ENCODE measurements at places on chromosomes 5 and 9. TPM values are rescaled to one million over a fixed set of nuclear protein-coding genes. Genes with fewer than 3 reads are reported as not detected.

DNA sequence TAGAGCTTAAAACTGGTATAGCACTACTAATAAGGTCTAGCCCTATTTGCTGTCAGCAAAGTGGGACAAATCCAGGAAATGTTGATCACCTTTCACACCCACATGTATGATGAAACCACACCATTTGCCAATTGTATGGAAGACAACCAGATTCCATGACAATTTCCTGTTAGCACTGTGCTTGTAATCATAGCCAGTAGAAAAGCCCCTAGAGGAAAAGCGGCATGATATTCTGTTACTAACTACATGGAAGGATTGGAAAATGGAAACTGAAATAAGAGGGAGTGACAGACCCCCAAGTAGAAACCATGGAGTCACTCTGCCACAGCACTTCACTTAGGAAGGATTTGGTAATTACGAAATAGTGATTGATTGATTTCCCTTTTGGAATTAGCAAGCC, 923 bp downstream of the SPATA6L start:
- DNase-seq, result no peak

DNA sequence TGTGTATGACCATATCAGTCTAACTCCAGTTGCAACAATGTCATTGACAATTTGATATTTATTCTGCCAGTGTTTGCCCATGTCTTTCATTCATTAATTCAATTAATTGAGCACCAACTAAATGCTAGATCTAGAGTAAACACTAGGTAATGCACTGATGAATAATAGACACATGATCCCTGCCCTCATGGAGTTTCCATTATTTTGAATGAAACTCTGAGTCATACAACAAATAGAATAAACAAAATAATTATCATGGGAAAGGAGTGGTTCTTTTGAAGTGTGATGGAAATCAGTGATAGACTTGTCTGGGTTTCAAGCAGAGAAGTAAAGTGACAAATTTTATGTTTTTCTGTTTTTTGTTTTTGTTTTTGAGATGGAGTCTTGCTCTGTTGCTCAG, 4.6 kb downstream of the ARHGEF37 start:
- DNase-seq, result no peak

The ECSCR gene
- not detected for total RNA-seq

DNA sequence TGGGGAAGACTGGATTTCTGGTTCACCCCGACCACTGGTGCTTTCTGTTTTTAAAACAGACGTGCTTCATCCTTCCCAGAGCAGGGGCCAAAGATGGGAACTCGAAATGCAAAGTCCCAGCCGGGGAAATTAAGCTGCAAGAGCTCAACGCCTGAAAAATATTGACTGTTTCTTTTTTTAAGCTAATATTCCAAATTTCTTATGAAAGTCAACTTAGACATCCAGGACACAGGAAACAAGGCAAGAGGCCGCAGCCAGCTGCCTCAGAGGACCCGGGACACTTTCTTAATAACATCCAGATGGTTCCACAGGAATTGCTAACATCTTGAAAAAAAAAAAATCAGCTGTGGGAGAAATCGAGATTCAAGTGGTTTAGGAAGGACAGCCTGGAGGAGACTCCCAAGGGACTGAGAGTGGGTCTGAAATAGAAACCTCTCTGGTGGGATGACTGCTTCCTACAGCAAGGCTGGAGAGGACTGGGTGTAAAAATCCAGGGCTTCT, 144.9 kb downstream of the FGF1 start:
- peak; percentile 82 for DNase-seq

The LCN1 gene
- total RNA-seq, result not detected

DNA sequence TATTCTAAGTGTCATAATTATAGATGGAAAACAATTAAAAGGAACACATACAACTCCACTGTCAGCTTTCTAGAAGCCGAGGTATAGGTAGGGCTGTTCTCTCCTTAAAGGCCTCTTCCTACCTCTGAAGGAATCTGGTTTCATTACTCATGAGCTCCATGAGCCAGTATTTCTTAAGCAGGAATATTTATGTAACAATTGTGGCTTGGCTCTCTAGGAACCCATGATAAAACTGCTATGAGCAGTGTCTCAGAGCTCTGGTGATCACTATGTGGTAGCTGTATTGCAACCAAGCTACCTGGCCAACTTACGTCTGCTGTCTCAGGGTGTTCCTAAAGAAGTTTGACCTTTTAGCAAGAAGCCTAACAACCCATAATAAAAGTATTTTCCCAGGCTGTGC, 157.7 kb downstream of the CEP120 start:
- DNase-seq, result no peak

The PAEP gene
- not detected for total RNA-seq

GRCh38 chr5:84131372-84131771, 253.3 kb downstream of the EDIL3 start:
- no peak for DNase-seq

The MAST4 gene
- 7.6 TPM for total RNA-seq

DNA sequence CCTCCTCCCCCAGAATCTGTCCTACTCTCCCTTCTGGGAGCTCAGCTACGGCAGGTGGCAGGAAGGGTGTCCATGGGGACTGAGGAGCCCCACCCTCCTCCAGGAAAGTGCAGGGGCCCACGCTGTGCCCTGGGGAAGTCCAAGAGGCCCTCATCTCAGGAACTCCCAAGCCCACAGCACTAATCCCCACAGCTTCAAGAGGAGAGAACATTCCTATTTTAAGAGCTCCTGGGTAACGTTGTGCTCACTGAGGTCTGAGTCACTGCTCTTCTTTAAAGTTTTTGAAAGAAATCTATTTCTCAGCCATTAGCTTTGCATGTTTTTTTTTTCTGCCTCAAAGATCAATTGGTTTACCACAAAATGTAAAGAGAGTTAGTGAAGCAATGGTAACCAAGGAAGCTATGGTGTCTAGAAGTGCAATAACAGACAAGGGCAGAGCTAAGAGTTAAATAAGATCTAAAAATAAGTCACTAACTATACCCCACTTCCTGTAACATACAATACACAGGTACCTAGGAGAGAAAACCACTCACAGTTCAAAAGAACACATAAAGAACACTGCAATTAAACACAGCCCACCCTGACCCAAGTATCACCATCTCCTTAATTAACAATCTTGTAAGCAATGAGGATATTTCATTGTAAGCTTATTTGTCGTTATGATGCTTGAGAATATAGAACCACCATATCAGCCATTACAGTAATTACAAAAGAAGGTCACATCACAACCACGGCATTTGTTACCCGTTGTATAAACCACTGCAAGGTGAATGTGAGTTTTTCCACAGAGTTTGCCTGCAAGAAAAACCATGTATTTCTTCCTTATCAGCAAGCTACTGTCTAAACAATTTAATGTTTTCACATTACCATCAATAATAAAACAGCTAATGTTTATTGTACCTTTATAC, 382.3 kb upstream of the SLC30A5 start:
- peak; percentile 60 for DNase-seq

DNA sequence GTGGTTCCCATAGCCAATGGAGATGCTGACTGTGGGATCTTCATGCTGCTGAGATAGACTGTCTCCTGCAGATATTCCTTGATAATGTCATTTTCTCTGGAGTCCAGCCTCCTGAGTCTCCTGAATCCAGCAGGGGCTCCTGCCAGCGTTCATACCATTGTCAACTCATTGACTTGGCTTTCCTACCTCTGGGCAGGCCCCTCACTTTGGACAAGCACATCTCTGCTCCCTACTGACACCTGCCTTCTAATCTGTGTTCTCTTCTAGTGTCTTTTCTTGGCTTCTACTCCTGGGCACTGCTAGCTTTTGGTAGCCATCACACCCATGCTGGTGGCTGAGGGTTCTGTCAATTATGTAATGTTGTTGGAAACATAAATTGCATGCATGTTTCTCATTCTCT, 138.0 kb downstream of the ADCY2 start:
- DNase-seq, result no peak

GRCh38 chr9:27426511-27427271, 97.4 kb upstream of the IFNK start:
- DNase-seq, result no peak

The JADE2 gene
- 10.2 TPM for total RNA-seq

- peak; percentile 85 for DNase-seq
These were observed 70.9 kb downstream of the GAPVD1 start for GRCh38 chr9:125332527-125332926.

DNA sequence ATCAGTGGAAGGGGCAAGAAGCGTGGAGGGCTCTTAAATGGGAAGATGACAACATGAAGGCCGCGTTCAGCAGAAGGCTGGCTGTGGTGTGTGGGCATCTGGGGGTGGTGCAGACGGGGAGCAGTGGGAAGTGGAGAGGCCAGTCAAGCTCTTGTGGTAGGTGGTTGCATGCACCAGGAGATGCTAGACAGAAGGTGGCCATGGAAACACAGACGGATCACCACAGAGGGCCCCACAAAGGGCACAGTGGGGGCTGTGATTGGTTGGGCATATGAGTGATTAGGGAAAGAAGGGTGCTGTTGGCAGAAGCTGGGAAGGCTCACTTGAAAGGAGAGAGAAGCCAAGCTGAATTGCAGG, 14.7 kb downstream of the MTMR12 start:
- DNase-seq, result peak; percentile 70

DNA sequence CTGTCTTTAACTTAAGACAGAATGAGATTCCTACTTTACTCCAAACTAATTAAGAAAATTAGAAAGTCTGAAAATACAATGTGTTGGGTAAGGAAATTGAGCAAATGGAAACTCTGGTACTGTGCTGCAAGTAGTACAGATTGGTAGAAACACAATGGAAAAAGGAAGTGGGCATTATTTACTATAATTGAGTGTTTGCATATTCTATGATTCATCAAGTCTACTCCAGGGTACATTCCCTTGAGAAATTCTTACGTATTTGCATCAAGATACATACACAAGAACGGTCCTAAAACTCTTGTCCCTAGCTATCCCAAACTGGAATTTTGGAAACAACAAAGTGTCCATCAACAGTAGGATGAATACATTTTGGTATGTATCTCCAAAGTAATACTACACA, 123.5 kb upstream of the TARS1 start:
- DNase-seq, result no peak

The FGF10 gene
- total RNA-seq, result 1.6 TPM

The CCNI2 gene
- not detected for total RNA-seq

The TMEM215 gene
- total RNA-seq, result not detected

Measured in myocyte (in vitro differentiated cells).